A172 (cell line): ENCODE measurements at places on chromosomes 16 and 17.

DNA sequence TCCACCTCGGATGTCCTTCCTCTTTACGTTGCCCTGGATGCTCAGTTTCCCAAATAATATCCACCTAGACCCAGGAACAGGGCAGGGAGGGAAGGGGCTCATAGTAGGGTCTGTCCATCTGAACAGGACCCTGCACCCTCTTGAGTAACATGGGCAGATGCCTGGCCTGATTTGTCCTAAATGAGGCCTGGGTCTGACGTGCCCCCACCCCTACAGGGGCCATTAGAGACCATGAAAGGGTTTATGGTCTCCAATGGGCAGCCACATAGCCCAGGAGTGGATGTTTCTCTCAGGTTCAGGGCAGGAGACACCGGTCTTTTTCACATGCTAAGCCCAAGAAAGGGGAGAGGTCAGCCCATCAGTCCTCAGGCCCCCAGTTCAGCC, 6.8 kb downstream of the CACNG1 start:
- no peak for DNase-seq

- no peak for DNase-seq
Measured at GRCh38 chr16:35194681-35195080, 1735.3 kb downstream of the TP53TG3F start.

DNA sequence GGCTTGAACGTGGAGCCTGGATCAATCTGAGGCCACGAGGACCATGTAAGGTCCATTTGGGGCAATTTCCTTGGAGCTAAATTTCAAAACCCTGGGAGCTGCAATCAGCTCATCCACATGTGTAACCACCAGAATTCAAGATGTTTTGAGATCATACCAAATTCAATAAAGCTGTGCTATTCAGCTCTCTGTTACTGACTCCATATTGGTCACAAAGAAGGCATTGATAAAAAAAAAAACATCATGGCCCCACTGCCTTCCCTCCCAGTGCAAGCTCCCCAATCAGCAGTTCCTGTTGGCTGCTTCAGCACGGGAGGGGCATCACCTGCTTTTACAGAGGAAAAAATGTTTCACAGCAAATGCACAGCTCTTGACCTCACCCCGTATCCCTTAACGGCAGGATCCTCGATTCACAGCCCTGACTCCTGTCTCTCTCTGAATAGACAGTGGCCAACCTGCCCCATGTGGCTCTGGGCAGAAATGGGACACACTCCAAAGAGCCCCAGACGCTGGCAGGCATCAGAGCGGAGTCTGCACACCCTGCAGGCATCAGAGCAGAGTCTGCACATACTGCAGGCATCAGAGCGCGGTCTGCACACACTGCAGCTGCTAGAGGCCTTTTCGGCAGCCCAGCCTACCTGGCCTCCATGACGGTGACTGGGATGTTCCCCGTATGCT, 37.1 kb downstream of the FANCA start:
- no peak for DNase-seq

- peak; percentile 51 for DNase-seq
Measured at GRCh38 chr16:87552772-87553573, 49.3 kb upstream of the JPH3 start.

DNA sequence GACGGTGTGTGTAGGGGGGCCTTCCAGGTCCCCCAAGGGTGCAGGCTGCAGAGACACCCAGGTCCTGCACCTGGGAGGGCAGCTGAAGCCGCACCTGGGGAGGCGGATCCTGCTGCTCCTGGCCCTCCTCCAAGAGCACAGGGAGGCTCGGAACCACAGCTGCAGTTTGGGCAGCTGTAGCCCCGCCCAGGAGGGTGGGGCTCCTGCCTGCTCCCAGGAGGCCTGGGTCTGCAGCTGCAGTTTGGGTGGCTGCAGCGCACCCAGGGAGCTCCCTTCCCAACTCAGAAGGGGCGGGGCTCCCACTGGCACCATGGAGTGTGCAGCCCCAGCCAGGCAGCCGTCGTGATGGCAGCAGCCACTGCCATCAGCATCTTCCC, 69.4 kb upstream of the NKD1 start:
- DNase-seq: no peak

DNA sequence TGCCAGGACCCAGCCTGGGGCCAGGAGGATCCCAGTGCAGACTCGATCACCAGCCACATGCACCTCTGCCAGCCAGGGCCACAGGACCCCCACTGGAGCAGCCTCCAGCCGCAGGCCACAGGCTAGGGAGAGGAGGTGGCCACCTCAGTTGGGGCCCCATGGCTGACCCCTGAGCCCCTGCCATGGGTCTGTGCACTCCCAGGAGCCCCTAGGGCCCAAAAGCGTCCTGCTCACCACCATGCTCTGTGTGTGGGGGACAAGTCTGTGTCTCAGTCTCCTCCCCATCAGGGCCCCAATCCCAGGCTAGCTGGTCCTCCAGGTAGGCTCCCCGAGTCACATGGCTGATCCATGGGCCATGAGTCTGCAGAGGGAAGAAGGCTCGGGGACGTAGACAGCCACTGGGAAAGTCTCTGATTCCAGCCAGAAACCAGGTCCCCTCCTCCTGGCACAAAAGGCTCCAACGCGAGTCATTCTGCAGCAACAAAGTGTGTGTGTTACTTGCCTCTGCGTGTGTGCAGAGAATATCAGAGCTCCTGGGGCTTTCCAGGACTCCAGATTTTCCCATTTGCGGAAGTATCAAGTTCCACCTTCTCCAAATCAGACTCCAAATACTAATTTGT, 6.1 kb upstream of the PRSS8 start:
- DNase-seq: no peak
